ENCODE measurements at places on chromosomes 6 and 20.

DNA sequence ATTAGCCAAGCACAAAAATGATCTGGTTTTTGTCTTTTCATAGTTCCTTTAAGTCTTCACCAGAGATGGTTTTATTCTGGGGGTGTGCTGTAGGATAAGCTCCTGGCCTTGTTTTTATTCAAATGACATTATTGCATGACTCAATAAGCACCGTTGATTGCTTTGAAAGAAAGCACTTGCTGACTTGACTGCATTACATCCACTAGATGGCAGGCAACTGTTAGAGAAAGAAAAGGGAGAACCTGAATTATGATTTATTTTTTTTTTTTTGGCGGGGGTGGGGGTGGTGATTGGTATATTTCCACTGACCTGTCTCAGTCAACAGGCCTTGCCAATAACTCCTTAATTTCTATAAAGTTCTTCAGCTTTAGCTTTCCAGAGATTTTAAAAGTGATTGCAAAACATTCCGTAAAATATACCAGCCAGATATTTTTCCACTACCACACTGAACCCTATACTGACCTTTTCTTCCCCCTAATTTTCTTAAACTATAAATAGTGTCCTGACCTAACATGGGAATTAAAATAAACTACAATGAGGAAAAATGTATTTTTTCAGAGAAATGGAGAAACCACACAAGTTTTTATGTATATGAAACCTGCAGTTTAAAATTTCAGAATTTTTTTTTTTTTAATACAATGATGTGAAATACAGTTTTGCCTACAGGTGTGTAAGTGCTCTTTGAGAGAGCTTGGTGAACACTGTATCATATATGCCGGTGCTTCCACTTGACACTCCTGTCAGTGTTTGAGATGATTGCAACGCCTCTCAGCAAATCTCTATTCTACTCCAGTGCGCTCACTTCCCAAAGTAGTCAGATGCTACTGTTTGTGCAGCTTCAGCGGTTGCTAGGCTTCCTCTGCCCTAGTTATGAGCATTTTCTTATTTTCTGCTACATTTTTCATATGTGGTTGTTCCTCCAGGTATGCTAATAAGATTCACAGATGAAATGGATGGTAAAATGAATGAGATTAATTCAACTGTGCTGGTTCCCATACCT is 274.3 kb downstream of the CD109 start:
- DNase-seq, result peak; percentile 47

DNA sequence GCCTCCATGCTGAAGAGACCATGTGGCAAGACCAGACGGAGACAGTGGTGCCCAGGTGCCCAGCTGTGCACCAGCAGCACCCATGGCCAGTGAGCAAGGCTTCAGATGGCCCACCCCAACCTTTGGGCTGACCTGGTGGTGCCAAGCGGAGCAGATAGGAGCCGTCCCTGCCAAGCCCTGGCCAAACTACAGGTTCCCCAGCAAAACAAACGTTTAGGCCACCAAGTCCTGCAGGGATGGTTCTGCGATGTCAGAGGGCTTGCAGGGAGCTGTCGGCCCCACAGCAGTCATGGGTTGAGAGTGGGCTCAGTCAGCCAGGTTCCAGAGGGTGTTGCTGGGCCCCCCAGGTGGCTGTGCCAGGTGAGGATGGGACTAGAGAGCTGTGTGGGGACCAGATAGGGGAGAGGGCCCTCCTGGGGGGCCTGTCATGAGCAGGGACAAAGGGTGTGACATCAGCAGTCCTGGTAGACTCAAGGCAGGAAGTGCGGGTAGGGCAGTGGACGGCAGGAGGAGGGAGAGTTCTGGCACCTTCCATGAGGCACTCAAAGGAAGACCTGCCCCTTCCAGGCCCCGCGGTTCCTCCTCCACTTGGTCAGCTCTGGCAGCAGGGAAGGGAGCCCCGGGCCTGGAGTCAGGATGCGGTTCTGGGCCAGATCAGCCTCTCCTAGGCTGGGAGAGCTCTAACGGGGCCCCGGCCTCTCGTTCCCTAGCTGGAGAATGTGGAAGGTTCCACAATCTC is 342.4 kb downstream of the ZFAND3 start:
- no peak for DNase-seq

GRCh38 chr20:58907320-58908137 is 55.0 kb downstream of the GNAS start:
- peak; percentile 99 for DNase-seq

DNA sequence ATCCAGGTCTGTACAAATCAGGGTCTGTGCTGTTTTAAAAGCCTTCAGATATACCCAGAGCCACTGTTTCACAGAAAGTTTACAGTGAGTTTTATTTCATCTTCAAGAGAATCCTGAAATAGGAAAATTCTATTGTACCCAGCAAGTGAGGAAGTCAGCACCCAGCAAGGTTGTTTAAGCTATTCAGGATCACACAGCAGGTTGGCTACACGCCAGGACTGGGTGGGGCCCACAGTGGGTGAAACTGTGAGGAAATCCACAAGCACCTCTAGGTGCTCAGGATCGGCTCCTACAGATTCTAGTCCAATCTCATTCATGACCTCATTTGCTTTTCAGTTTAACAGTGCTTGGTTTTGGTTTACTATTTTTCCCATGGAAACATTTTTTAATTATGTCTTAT is 128.9 kb downstream of the SYNDIG1 start:
- DNase-seq, result no peak

GRCh38 chr20:50924261-50924920 is 6.8 kb downstream of the ADNP start:
- no peak for DNase-seq

DNA sequence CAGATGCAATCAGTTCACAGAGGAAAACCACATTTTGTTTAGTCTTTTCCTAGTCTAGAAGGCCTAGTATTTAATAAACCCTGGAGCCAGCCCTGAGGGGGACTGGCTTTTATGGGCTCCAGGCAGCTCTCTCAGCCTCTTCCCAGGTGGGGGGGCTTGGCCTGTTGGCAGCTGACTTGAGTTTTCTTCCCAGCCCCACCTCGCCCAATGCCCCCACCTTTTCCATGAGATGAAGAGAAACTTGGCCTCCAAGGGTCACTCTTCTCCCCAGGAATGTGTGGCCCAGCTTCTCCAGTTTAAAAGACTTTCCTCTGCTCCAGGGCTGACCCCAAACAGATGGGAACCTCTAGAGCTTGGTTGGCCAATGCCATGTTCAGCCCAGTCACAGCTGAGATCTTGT is 196.1 kb downstream of the BMP7 start:
- DNase-seq, result no peak

DNA sequence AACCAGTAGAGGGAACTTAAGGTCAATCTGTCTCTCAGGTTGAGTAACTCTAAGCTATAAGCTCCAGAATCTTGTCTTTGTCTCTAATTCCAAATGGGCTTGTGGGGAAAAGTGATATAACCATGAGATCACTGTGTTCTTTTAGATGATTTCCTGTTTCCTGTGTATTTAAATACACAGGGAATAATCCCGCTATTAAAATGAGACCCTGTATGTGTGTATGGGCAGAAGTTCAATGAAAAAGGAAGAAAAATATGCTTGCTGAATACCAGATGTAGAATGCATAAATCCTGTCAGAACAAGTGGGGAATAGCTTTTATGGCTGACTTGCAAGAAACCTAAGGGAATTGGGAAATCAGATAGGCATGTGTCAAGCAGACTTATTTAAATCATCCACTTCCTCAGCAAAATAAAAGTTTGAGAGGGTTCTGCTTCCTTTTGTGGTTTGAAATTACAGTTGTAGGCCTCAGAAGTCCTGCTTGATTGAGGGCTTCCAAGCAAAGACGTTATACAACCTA is 164.7 kb upstream of the PDE7B start:
- no peak for DNase-seq

GRCh38 chr20:37071481-37071911 is 24.3 kb downstream of the RBL1 start:
- DNase-seq, result peak; percentile 40

DNA sequence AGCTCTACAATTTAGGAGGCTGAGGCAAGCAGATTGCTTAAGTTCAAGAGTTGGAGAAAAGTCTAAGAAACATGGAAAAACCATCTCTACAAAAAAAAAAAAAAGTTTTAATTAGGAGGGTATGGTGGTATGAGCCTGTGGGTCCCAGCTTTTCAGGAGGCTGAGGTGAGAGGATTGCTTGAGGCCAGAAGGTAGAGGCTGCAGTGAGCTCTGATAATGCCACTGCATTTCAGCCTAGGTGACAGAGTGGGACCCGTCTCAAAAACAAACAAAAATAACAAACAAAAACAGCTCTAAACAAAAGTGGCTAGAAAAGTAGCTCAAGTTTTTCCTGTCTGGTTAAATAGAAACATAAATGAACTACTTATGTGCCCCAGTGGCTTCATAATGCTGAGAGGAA is 2133.6 kb upstream of the DEFB115 start:
- no peak for DNase-seq

- DNase-seq, result no peak
Observed at GRCh38 chr6:73508776-73509175, 12.1 kb downstream of the EEF1A1 start.

DNA sequence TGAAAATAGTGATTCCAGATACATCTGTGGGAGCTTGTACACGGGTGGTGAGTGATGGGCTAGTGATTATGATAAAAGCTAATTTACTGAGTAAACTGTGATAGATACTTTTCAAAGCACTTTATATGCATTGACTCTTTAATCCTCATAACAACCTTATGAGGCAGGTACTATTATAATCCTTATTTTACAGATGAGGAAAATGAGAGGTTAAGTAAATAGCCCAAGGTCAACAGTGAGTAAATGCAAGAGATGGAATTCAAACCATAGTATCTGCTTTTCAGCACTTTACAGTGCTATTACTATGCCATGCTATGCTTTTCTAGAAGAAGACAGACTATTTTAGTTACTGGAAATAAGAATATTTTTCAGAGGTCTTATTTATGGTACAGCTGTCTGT is 320.9 kb upstream of the CITED2 start:
- DNase-seq, result no peak

- no peak for DNase-seq
Observed at GRCh38 chr20:62832951-62833391, 16.1 kb downstream of the COL9A3 start.

DNA sequence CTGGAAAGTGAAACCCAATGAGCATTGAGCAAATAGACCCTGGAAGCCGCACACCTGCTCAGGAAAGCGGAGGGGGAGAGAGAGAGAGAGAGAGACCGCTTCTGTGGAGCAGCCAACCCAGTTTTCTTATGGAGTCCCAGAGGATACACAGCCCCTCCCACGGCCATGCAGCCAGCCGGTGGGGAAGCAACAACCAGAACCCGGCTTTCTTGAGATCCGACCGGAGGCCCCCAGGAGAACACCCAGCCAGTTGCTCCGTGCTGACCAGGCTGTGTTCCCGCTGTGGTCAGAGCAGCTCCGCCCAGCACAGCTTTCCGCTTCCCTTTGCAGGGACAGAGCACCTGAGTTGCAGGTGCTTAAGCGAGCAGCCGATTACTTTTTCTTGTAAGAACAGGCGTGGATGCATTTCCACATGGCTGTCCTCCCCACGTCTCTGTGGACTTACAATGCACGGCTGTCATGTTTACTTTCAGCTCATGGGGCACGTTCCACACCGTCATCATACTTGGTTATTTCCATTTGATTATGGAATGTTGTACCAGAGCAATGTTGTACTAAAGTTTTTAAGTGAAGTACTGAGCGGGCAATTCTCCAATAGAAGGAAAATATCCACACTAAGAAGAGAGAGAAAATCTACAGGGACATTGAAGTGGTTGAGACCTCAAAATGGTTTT is 381.9 kb downstream of the THBS2 start:
- DNase-seq, result no peak

DNA sequence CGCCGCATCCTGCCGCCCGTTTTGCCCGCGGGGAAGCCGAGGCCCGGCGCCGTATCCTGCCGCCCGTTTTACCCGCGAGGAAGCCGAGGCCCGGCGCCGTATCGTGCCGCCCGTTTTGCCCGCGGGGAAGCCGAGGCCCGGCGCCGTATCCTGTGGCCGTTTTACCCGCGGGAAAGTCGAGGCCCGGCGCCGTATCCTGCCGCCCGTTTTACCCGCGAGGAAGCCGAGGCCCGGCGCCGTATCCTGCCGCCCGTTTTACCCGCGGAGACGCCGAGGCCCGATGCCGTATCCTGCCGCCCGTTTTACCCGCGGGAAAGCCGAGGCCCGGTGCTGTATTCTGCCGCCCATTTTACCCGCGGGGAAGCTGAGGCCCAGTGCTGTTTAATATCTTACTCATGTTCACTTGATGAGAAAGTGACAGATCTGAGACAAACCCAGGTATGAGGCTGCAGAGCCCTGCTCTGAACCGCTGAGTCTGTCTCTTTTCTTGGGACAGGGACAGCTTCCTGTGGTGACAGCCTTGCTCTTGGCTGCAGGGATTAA is 129.4 kb downstream of the CDH26 start:
- DNase-seq, result no peak

GRCh38 chr6:14598017-14598864 is 480.7 kb downstream of the CD83 start:
- no peak for DNase-seq

DNA sequence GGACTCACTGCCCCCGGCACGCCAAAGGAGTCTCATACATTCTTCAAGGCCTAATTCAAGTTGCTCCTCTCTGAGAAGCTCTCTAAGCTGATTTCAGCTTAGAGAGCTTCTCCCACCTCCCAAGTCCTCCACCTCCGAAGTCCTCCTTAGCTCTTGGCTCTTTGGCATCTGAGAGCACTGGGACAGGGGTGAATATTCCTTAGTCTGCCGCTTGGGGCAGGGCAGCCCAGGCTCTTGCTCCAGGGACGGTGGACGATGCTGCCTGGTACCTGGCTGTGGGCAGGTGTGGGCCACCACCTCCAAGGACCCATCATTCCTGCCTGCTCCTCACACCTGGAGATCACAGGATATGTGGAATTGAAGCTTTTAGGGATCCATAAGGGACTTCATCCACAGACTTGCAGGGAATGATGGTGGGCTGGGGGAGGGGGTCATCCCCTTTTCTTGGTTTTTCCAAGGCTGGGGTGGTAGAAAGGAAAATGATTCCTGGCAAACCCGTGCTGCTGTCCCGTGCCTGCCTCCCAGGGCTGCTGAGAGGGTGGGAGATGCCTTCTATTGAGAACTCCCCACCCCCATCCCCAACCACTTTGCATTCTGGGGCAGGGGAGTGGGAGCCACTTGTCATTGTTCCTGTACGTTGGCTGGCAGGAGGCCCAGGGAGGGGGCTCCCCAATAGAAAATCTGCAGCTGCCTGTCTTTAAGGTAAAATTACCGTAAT is 57.4 kb downstream of the ARHGAP40 start:
- no peak for DNase-seq

- no peak for DNase-seq
Observed at GRCh38 chr20:52190437-52191131, 995 bp downstream of the ZFP64 start.

- DNase-seq, result no peak
Observed at GRCh38 chr6:24940311-24940917, 4.7 kb upstream of the RIPOR2 start.

DNA sequence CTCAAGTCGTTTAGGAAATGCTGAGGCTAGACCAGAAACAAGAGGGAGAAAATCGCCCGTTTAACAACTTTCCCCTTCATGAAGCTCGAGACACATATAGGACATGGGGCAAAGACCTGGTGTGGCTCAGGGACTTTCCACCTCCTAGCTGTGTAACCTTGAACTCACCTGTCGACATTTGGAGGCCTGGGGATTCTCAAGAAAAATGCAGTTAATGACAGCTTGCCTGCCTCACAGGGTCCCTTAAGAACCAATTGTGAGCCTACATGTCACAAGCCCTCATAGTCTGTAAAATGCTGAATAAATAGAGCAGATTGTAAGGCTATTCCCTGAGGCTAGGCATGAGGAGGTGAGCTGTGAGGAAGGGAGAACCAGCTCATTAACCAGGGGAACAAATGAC is 35.1 kb downstream of the MGME1 start:
- no peak for DNase-seq

GRCh38 chr6:110617057-110617456 is 140.6 kb upstream of the SLC22A16 start:
- DNase-seq, result no peak

Measured in amniotic stem cell (primary cell).